NCI-H2081 treated with DMSO at 0.1 percent for 48 hours (cell line): ENCODE measurements at places on chromosomes 4 and X.

DNA sequence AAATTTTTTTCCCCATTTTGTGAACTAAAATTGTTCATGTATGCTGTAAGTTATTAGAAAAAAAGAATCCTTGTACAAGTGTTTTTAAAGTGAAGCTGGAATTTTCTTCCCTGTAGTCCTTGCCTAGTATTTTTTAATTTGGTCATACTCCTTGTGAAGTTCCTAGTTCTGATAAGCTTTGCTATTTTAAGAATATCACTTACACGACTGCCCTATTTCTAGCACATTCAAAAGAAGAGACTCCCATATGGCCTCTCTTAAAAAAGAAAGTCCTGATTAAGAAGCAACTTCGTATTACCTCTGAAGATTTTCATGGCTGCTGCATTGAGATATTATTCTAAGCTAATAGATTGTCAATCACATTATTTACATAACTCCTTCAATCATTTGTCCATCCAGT, 87.2 kb downstream of the KLHL8 start:
- no peak for DNase-seq

- DNase-seq, result no peak
Measured at GRCh38 chr4:183332447-183332846, 10.2 kb upstream of the CLDN24 start.

DNA sequence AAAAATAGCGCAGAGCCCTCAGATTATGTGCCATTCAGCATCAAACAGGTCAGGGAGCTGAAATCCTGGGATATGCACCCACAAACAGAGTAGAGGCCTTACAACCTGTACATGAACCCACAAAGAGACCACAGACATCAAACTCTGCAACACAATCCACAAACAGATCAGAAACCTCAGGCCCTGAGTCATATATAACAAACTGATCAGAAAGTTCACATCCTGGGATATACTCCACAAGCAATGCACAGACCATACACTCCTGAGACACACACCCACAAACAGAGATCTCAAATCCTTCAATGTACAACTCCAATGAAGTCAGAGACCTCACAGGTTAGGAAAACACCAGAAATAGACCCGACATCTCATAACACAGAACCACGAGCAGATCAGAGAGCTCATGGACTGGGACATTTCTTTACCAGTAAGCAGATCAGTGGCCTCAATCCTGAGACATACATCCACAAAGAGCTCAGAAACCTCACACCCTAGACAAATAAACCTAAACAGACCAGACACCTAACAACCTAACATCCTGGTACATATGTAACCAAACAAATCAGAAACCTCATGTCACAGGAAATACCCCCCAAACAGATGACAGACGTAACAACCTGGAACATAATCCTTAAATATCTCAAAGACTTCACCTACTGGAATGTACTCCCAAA, 24.2 kb downstream of the SUV39H1 start:
- DNase-seq, result no peak

DNA sequence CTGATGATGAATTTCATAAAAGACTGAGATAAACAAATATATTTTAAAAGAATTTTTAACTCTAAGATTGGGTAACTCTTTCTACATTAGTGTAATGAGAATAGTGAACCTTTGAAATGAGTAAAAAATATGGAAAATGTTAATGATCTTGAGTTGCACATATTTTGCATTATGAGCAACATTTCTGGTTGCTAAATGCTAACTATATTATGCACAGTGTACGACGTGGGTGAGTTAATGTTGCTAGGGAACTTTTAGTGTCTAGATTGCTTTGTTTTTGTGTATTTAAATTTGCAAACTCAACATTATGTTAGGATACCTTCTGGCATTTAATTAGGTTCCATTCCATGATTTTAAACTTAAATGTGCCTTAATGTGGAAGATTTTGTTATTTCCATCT, 612.9 kb upstream of the GALNT7 start:
- no peak for DNase-seq
